ENCODE measurements at places on chromosomes 5 and 9.

GRCh38 chr9:130196643-130197042 is 24.4 kb downstream of the NCS1 start:
- no peak for DNase-seq

GRCh38 chr9:4152876-4153275 is 147.0 kb downstream of the GLIS3 start:
- DNase-seq: no peak

DNA sequence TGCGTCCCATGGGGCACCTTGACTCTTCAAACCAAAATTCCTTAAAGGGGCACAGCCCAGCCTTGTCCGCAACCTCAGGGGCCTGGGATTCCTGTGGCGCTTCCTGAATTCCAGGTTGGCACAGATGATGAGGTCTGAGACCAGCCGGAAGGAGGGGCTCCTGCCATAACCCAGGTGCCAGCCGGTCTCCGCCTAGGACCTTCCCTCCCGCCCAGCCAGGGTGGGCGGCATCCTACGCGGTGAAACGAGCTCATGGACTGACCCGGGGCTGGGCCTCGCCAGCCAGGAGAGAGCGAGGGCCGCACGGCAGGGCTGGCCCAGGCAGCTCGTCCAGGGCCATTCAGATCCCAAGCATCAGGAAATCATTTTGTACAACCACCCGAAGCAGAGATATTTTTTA is 23.0 kb downstream of the AMBP start:
- DNase-seq: no peak

DNA sequence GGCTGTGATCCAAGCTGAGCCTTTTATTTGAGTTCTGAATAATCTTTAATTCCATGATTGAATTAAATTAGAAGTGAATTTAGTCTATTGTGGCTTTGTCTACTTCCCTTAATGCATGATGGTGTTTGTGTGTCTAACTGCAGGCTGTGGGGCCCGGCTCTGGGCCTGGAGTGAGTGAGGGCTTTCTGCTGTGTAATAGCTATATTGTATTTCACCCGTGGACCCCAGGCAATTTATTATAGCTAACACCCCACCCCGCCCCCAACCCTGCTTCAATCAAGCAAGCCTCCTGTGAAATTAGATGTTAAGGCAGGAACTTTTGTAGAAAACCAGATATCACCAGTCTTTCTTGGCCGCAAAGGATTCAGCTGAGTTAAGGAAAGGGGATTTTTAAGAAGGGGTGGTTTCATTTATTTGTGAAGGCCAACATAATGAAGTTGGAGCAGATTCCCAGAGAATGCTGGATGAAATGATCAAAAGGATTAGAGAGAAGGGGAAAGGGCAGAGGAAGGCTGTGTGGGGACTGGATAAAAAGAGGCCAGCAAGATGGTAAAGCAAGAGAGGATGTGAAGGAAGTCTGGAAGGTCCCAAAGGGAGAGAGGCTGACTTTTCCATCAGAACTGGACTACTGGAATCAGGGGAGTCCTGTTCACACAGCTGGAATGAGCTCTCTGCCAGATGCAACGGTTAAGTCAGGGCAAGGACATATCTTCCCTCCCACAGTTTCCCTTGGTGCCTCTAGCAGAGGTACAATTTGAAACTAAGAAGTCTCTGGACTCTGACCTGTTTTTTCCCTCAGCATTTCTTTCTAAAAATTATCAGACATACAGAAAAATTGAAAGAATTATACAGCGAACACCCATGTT is 125.3 kb upstream of the SAP30L start:
- no peak for DNase-seq

- DNase-seq: no peak
Measured at GRCh38 chr5:58201922-58202648, 257.8 kb downstream of the PLK2 start.

- no peak for DNase-seq
Measured at GRCh38 chr5:83924891-83925290, 204.2 kb upstream of the HAPLN1 start.

DNA sequence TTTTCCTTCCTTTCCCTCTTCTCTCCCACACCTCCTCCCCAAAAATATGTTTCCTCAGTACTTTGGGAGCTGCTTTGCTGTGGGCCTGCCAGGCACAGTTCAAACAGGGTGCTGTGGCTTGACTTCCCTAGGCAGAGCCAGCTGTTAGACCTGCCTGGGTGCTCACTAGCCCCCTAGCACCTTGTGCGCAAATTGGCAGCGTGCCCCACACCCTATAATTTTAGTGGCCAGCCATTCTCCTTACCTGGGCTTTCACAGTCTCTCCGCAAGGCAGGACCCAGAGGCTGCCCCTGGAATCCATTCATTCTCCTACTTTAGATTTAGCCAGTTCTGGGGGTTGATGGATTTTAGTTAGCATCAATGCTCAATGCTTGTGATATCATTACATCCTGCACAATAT is 72.3 kb downstream of the ANGPTL2 start:
- DNase-seq: no peak

GRCh38 chr5:138068742-138069600 is 14.9 kb upstream of the WNT8A start:
- DNase-seq: peak; percentile 73
